A172 (cell line): ENCODE measurements at places on chromosomes 4 and X. TPM values are rescaled to one million over a fixed set of nuclear protein-coding genes. Genes with fewer than 3 reads are reported as not detected.
A peak's percentile ranks its signal among the peaks of the same experiment; 100 is the strongest.

The IBSP gene
- total RNA-seq, result not detected in 2 replicates

The ADH1B gene
- total RNA-seq, result not detected in 2 replicates

DNA sequence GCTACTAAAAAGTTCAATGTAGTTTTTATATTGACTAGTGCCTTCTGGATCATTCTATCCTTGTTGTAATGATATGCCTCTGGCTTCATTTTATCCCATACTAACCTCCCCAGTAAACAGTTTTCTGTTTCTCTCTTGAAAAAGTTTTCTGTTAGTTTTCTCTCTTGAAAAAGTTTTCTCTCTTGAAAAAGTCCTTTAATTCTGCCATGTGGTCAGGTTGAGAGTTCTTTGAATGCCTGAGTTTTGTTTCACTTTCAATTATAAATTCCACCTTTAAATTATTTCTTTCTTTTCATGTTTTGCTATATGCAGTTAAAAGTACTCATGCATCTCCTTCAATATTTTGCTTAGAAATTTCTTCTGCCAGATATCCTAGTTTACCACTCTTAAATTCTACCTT is 1139.6 kb downstream of the STPG2 start:
- DNase-seq, result no peak

The CXorf49 gene
- total RNA-seq, result not detected in 2 replicates

The BANK1 gene
- 0.10 and 0.24 TPM in 2 replicates for total RNA-seq

The SPANXB1 gene
- total RNA-seq, result 5.3 and 5.5 TPM in 2 replicates

DNA sequence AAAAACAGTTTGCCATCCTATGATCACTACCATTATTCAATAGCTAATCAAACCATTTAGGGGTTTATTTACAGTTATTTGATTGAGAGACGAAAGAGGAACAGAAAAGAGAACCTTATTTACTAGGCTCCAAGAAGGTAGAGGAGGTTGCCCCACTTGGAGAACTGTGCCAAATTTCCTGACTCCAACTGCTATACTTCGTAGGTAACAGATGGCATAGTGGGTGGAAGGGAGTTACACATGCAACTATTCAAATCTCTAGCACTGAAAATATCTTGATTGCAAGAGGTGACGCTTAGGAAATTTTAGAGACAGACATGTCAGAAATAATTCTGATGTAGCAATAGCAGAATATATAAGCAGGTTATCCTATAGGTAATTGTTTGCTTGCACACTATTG is 38.0 kb upstream of the TMPRSS11F start:
- no peak for DNase-seq

- no peak for DNase-seq
Observed at GRCh38 chr4:36374836-36375511, 93.6 kb downstream of the DTHD1 start.

GRCh38 chrX:16931371-16931770 is 15.1 kb upstream of the REPS2 start:
- DNase-seq, result no peak

- peak; percentile 75 for DNase-seq
Observed at GRCh38 chrX:131747173-131747572, 203.3 kb downstream of the OR13H1 start.

GRCh38 chr4:107862658-107863057 is 37.9 kb downstream of the SGMS2 start:
- peak; percentile 63 for DNase-seq

The OTUD5 gene
- 26.4 and 31.5 TPM in 2 replicates for total RNA-seq

The KDM5C gene
- total RNA-seq, result 41.9 and 58.7 TPM in 2 replicates

The CSAG2 gene
- total RNA-seq, result not detected in 2 replicates

DNA sequence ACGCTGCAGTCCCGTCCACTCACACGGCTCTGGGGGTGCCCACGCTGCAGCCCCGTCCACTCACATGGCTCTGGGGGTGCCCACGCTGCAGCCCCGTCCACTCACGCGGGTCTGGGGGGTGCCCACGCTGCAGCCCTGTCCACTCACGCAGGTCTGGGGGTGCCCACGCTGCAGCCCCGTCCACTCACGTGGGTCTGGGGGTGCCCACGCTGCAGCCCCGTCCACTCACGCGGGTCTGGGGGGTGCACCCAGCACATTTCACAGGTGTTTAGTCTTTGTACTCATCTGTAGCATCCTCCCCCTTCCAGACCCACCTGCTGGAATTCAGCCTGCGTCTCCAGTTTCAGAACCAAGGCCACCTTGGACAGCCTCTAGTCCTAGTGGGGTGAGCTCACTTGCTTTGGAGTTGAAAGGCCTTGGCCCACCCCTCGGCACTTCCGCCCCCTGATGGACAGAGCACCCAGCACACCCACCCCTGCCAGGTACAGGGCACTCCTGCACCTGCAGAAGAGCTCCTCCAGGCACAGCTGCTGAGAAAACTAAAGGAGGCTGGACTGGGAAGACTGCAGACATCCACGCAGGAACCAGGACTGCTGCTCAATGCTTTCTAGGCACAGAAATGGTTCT is 73.0 kb downstream of the ABLIM2 start:
- no peak for DNase-seq

- DNase-seq, result peak; percentile 57
Observed at GRCh38 chr4:41538887-41539498, 1.0 kb downstream of the LIMCH1 start.

DNA sequence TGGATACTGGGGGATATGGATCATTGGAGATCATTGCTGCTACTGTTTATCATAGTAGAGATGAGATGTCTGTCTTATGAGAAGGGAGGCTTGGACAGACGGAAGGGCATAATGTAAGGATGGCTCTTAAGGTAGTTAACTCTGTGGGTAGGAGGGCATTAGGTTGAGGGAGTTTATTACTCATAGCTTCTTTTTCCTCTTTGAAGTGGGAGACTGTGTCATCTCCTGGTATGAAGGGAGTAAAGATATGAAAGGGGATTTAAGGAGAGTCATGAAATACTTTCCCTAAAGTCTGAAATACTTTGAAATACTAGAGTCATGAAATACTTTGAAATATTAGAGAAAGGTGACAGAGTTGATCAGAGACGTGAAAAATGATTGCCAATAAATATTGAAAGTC is 255.5 kb upstream of the PITX2 start:
- peak; percentile 34 for DNase-seq

GRCh38 chr4:86611757-86612156 is 17.6 kb downstream of the PTPN13 start:
- DNase-seq, result no peak

The TEX13C gene
- total RNA-seq, result 0.28 and 0.60 TPM in 2 replicates

DNA sequence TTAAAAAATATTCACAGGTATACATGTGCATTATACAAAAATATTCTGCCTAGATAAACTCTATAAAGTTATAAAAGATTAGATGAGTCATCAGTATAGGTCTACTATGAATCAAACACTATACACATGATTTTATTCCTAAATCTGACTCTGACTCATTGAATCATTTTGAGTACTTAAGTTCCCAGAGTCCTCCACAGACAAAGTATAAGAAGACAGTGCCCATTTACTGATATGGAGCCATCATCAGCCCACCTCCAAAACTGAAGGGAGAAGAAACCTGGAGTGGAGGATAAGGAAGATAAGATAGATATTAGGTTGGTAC is 28.7 kb upstream of the ANTXR2 start:
- no peak for DNase-seq
